Mammary epithelial cell (primary cell): ENCODE measurements at places on chromosomes 1 and 21. TPM values are rescaled to one million over a fixed set of nuclear protein-coding genes. Genes with fewer than 3 reads are reported as not detected.

Gene POU3F1
- 0.59 and 0.72 TPM in 2 replicates for total RNA-seq

Gene CD84
- not detected for total RNA-seq

Gene IL19
- total RNA-seq, result not detected in 2 replicates

Gene LRRIQ3
- 0.50 TPM for total RNA-seq

Gene RHCE
- not detected in 2 replicates for total RNA-seq

Gene EVI5
- total RNA-seq, result 39.9 and 43.3 TPM in 2 replicates

Gene PPOX
- 13.0 TPM for total RNA-seq

Gene GLRX2
- 6.7 TPM for total RNA-seq

Gene ADAMTS4
- total RNA-seq, result 0.16 TPM in 1 of 2 replicates, not detected in the other

Gene STIL
- 8.0 TPM for total RNA-seq

Gene NGF
- total RNA-seq, result 0.17 TPM

- DNase-seq, result peak; percentile 56
Measured at GRCh38 chr21:33042812-33043211, 17.1 kb downstream of the OLIG2 start.

- DNase-seq, result no peak
Measured at GRCh38 chr1:15053153-15053552, 100.4 kb upstream of the TMEM51 start.

DNA sequence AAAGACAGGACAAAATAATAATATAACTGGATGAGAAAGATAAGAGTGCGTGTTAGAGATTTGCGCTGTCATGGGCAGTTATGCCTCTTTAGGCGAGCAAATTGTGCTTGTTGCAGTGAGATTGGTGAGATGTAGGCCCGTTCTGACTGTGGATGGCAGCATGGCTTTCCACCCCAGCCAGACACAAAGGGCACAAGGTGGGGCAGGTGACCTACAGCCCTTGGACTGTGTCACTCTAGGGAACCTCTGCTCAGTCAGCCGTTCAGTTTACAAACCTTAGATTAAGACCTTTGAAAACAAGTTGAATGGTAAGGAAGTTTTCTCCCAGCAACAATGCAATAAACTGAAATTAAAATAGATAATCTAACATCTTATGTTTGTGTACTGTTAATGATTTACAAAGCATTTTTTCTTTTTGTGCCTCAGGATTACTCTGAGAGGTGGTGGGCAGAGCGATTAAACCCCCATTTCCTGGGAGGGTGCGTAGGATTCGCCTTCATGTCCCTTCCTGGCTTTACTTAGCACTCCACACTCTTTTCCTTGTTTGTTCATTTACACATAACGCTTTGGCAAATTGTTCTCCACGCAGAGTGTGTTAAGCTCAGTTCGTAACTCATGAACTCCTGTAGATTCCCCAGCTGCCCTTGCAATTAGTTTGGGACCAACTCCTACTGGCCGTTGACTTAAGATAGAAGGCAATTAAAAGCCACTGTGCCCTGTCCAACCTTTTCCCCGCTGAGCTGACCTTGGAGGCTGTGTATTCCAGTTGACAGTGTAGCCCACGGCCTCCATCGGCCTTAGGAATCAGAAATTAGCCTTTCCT, 58.1 kb upstream of the IGSF5 start:
- DNase-seq, result no peak

- no peak for DNase-seq
Measured at GRCh38 chr1:241470361-241470760, 49.2 kb downstream of the FH start.

GRCh38 chr1:18792747-18793146, 66.7 kb downstream of the TAS1R2 start:
- DNase-seq, result no peak

- peak; percentile 54 for DNase-seq
Measured at GRCh38 chr1:208201229-208201628, 43.0 kb downstream of the PLXNA2 start.

DNA sequence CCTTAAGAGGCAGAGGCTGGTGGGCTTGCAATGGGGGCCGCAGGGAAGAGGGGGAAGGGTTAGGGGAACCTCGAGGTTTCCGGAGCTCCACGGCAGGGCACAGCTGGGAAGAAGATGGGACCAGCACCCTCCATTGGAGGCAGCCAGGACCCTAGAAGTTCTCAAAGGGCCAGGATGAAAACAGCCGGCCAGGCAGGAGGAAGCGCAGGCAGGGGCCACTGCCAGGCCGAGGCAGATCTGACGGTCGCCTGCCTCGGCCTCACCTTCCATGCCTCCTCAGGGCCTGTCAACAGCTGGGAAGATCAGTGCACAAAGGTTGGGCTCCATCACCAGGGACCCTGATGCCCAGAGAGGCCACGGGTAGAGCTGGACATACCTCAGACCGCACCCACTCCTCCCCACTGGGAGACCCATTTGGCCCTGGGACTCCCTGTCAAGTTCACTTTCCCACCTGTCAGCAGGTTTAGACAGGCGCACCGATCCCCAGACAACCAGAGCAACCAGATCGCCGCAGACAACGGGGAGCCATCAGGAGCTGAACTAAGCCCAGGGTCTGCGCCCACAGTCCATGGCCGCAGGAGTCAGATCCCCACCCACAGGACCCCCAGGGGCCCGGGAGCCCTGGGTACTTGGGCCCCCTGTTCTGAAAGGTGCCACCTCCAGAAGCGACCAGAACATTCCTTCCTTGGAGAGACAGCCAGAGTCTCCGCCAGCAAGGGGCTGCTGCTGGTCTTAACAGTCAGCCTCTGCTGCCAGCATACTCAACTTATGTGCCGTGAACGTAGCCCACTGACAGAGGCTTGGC, 2.2 kb downstream of the SLC19A1 start:
- no peak for DNase-seq

- no peak for DNase-seq
Measured at GRCh38 chr1:25985171-25985570, 12.7 kb downstream of the PAFAH2 start.

- DNase-seq, result no peak
Measured at GRCh38 chr1:31373056-31373896, at the start of gene FABP3. FABP3 (minus strand) TSS chr1:31373076; CDS start chr1:31373014, 62 bp downstream.

DNA sequence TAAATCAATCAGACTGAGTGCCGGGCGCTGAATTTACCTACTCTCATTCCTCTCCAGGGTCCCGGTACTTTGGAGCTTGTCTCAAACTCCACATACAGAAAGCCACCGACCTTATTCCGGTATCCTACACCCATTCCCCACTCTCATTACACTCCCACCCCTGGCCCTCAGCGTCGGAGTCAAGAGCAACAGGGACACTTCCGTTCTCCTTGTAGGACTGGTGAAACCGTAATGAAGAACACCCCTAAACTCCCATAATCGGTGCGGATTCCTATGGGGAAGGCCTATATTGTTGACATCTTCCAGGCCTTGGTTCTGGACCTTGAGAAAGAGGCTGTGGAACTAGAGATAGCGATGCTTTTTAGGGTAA, 798 bp downstream of the ZBED6 start:
- DNase-seq, result peak; percentile 34

GRCh38 chr1:11725616-11726015, 10.3 kb upstream of the AGTRAP start:
- DNase-seq, result no peak

DNA sequence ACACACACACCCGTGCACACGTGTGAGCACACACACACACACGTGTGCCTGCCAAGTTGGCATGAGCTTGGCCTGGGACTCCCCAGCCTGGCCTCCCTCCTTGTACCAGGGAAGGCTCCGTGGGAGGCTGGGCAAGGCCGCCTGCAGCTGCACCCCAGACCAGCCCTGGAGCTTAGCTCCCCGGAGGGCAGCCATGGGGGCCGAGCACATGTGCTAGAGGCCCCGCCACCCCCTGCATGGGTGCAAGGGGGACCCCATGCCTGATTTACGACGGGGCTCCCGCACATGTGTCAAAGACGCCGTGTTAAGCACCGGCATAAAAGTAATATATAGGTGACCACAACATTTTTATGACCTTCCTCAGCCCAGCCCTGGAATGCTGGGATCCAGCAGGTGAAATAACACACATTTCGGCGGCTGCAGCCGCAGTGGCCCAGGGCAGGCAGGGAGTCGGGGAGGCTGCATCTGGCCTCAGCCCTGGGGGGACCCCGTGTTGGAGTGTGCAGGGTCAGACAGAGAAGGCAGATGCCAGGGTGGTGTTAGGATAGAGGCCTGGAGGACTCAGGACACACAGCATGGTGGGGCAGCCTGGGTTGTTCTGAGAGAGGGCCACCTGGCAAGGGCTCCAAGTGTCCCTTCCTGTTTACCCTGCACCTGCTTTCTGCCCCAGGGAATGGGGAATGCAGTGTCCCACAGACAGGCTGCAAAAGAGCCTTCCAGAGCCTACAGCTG, 56.3 kb downstream of the WNT9A start:
- DNase-seq, result no peak

- DNase-seq, result no peak
Measured at GRCh38 chr21:45093035-45093532, 18.7 kb downstream of the ADARB1 start.

DNA sequence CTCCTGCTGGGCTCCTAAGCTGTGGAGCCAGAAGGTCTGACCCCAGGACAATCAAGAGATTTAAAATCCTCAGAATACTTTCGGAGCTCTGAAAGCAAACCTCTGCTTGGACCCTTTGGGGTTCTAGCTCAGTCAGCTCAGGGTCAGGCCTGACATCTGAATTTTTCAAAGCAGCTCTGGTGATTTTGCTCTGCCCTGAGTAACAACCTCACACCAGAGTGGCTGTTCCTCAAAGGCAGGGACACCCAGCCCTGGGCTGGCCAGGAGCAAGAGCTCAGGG, 11.9 kb downstream of the SLC1A7 start:
- DNase-seq, result no peak

DNA sequence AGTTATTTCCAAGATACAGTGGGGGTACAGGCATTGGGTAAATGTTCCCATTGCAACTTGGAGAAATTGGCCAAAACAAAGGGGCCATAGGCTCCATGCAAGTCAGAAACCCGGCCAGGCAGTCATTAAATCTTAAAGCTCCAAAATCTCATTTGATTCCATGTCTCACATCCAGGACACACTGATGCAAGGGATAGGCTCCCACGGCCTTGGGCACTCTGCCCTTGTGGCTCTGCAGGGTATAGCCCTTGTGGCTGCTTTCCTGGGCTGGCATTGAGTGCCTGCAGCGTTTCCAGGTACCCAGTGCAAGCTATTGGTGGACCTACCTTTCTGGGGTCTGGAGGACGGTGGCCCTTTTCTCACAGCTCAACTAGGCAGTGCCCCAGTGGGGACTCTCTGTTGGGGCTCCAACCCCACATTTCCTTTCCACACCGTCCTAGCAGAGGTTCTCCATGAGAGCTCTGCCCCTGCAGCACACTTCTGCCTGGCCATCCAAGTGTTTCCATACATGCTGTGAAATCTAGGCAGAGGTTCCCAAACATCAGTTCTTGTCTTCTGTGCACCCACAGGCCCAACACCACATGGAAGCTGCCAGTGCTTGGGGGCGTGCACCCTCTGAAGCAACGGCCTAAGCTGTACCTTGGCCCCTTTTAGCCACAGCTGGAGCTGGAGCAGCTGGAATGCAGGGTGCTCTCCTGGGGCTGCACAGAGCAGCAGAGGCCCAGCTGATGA, 67.2 kb downstream of the HS2ST1 start:
- DNase-seq, result no peak

- no peak for DNase-seq
Measured at GRCh38 chr1:2091611-2092604, 41.7 kb downstream of the PRKCZ start.

DNA sequence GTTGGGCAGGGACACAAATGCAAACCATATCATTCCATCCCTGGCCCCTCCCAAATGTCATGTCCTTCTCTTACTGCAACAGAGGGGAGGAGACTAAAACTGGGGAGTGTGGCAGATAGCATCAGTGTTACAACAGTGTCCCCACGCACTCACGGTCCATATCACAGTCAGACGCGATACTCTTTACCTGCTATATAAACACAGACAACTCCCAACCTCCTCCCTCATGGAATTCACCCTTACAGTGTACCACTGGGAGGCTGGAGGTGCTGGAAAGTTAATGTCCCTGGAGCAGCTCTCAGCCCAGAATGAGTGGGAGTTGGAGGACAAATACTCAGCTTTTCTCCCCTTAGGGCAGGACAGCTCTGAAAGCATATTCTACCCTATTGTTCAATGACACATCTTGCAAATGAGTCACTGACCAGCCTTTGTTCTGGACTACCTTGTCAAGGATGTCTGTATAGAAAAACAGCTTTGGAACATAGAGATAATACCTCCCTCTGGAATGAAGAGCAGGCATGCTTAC, 445.9 kb downstream of the SETD4 start:
- DNase-seq, result peak; percentile 94

- DNase-seq, result no peak
Measured at GRCh38 chr1:221451741-221452140, 290.1 kb downstream of the DUSP10 start.

- no peak for DNase-seq
Measured at GRCh38 chr1:80194221-80194620, 1187.7 kb upstream of the ADGRL4 start.

DNA sequence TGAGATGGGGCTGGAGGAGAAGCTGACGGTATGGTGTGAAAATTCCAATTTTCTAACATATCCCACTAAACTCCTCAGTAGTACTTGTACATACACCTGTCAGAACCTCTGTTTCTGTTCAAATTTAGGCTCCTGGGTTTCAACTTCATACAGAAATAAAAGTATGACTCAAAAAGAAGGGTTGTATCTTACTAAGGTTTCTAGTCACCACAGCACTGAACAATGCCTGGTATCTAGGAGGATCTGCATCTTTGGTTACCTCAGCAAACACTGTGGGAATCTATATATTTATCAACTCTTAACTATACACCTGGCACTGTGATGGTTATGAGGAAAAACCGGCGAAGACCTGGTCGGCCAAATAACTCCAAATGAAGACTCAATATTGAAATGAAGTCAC, 13.8 kb downstream of the RBM34 start:
- DNase-seq, result no peak

DNA sequence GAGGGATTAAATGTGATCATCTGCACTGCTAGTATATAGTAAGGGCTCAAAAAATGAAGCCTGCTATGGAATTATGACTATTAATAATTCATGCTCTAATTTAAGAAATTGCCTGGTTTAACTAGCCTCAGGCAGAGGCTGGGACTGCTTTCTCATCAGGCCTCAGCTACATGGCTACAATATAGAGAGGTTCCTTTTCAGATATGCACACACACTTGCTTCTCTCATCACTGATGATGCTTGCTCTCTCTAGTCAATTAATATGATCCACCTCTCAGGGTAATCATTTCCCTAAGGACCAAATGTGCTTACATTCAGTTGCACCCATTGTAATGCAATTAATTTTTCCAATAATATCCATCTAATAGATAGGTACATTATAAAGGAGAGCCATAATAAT, 324.9 kb upstream of the ST6GALNAC5 start:
- no peak for DNase-seq

DNA sequence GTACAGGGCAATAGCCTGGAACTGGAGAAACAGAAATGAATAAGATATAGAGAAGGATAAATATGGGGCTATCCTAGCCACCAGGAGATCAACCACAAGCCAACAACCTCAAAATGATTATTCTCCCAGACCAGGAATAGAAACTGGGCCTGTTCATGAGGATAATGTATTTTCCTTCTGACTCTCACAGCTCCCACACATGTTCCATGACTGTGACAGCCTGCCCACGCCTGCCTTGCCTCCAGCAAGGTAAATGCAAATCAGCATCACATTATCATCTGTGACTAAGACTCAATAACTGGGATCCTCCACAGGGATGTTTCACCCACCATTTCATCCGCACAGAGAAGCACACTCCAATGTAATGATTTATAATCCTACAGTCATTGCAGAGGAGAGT, 3.3 kb downstream of the ENSA start:
- DNase-seq, result peak; percentile 88
